ENCODE measurements at places on chromosomes 6 and 20. TPM values are rescaled to one million over a fixed set of nuclear protein-coding genes. Genes with fewer than 3 reads are reported as not detected.
A peak's percentile ranks its signal among the peaks of the same experiment; 100 is the strongest.

DNA sequence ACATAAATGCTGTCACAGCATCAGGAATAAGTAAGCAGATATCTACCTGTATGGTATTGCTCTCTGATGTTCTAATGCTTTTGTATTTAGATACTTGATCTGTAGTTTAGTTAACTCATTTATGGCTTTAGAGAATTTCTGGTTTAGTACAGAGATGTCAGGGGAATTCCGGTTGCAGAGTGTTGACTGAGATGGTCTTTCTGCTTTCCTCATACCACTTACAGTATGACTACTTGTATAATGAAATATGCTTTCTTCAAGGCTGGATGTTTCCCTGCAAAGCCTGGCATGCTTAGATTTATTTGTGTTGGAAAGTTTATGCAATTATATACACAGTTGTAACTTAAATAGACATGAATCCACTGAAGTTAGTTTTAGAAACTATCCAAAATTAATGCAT lies 278.4 kb downstream of the CDH26 start:
- no peaks in the 10 kb centered on the region for H3K27me3 ChIP-seq
- no peaks in the 10 kb centered on the region for H3K4me1 ChIP-seq
- no peak overlapping the region for H3K27ac ChIP-seq

DNA sequence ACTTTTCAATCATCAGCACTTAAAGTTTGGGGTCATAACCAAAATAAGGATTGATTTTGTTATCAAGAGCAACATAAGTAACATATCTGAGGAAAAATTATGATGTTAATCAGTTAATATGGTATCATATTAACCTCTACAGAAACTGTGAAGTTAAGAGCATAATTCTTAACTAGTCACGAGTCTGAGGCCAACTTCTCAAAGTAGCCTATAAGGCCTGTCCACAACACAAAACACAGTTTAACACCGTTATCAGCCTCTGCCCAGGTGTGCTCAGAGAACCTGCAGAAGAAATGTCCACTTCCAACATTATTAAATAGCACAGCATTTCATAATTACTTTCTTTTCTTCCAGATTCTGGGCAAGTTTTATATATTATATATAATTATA lies 1.1 kb downstream of the STX7 start:
- no peaks in the 10 kb centered on the region for H3K4me1 ChIP-seq
- no peaks in the 10 kb centered on the region for H3K27me3 ChIP-seq
- peak overlapping the region; percentile 88 for H3K27ac ChIP-seq
- peak overlapping the region; percentile 93 for H3K4me3 ChIP-seq
- H3K36me3 ChIP-seq = no peaks in the 10 kb centered on the region
- DNase-seq = peak; percentile 32

GRCh38 chr6:3209114-3210023 lies 18.1 kb downstream of the TUBB2B start:
- no peak overlapping the region for H3K27ac ChIP-seq
- no peaks in the 10 kb centered on the region for H3K27me3 ChIP-seq
- H3K4me1 ChIP-seq = no peaks in the 10 kb centered on the region
- no peak overlapping the region for H3K4me3 ChIP-seq
- no peaks in the 10 kb centered on the region for H3K36me3 ChIP-seq

- H3K27me3 ChIP-seq = no peaks in the 10 kb centered on the region
- no peaks in the 10 kb centered on the region for H3K4me1 ChIP-seq
- DNase-seq = no peak
- no peak overlapping the region for H3K4me3 ChIP-seq
These were observed 80.5 kb downstream of the ZNF217 start for GRCh38 chr20:53513168-53513488.

- DNase-seq = no peak
- H3K36me3 ChIP-seq = peaks cover 18% of the 10 kb centered on the region
- H3K4me1 ChIP-seq = no peaks in the 10 kb centered on the region
- no peak overlapping the region for H3K27ac ChIP-seq
- H3K4me3 ChIP-seq = no peak overlapping the region
These were observed 53.5 kb downstream of the TRPC4AP start for GRCh38 chr20:35039146-35039545.

- no peak overlapping the region for H3K4me3 ChIP-seq
- H3K4me1 ChIP-seq = no peaks in the 10 kb centered on the region
- H3K27ac ChIP-seq = no peak overlapping the region
- no peak for DNase-seq
These were observed 4.2 kb upstream of the BMP6 start for GRCh38 chr6:7721649-7722048.

PRDM13 gene
- not detected for polyA plus RNA-seq

DNA sequence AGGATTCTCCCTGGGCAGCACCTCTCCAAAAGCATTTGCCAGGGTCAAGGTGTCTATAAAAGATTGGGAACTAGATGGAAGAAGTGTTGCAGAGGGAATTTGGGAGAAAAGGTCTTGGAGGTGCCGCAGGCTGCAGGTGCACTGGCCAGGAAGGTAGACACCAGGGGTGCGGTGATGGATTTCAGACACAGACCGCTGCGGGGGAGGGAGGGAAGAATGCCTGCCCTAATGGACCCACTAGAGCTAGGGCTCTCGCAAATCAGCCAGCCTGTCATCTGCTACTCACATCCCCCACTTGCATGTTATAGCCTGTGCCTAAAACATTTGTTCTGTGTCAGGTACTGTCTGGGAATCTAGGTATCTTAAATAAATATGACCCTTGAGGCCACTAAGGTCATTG lies 193.6 kb upstream of the SLC24A3 start:
- H3K27ac ChIP-seq = no peak overlapping the region
- peak; percentile 66 for DNase-seq
- no peaks in the 10 kb centered on the region for H3K36me3 ChIP-seq
- no peak overlapping the region for H3K4me3 ChIP-seq

DNA sequence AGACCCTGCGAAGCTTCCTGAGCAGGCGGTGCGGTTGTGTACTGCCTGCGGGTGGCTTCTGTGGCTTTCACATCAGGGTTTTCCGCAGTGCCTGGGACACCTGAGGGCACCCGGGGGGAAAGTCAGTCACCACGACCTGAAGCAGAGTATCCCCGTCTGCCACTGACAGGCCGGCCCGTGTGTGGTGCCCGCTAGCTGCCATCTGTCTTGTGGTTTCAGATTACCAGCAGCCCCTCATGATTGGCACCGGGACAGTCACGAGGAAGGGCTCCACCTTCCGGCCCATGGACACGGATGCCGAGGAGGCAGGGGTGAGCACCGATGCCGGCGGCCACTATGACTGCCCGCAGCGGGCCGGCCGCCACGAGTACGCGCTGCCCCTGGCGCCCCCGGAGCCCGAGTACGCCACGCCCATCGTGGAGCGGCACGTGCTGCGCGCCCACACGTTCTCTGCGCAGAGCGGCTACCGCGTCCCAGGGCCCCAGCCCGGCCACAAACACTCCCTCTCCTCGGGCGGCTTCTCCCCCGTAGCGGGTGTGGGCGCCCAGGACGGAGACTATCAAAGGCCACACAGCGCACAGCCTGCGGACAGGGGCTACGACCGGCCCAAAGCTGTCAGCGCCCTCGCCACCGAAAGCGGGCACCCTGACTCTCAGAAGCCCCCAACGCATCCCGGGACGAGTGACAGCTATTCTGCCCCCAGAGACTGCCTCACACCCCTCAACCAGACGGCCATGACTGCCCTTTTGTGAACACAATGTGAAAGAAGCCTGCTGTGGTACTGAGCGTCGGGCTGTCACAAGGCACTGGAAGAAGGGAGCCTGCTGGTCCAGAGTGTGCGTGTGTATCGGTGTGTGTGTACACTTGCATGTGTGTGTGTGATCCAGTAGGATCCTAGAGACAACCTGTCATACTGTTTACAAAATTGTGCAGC lies 54.4 kb downstream of the GOPC start:
- peak overlapping the region; percentile 43 for H3K27ac ChIP-seq
- H3K27me3 ChIP-seq = no peaks in the 10 kb centered on the region
- H3K4me1 ChIP-seq = no peaks in the 10 kb centered on the region
- H3K4me3 ChIP-seq = peak overlapping the region; percentile 72

GRCh38 chr6:146700078-146700686 lies 101.4 kb downstream of the ADGB start:
- no peaks in the 10 kb centered on the region for H3K4me1 ChIP-seq
- no peaks in the 10 kb centered on the region for H3K27me3 ChIP-seq
- no peak overlapping the region for H3K27ac ChIP-seq
- no peak overlapping the region for H3K4me3 ChIP-seq

DNA sequence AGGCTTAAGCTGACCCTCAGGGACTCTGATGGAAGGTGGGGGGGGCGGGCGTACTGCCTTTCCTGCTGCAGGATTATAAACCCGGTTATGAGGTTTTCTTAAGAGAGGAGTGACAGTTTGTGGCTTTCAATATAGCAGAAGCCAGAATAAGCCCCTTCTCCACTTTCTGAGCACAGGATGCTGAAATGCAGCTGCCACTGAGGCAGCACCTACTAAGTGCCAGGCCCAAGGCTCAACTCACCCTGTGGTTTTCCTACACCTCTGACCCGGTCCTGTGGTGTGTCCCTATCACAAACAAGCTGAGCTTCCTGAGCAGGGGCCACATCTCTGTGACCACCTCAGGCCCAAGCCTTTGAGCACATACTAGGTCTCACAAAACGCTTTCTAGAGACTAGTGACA lies 59.6 kb upstream of the NFATC2 start:
- no peak overlapping the region for H3K4me3 ChIP-seq
- H3K27ac ChIP-seq = no peak overlapping the region
- H3K27me3 ChIP-seq = no peaks in the 10 kb centered on the region
- H3K36me3 ChIP-seq = no peaks in the 10 kb centered on the region

DNA sequence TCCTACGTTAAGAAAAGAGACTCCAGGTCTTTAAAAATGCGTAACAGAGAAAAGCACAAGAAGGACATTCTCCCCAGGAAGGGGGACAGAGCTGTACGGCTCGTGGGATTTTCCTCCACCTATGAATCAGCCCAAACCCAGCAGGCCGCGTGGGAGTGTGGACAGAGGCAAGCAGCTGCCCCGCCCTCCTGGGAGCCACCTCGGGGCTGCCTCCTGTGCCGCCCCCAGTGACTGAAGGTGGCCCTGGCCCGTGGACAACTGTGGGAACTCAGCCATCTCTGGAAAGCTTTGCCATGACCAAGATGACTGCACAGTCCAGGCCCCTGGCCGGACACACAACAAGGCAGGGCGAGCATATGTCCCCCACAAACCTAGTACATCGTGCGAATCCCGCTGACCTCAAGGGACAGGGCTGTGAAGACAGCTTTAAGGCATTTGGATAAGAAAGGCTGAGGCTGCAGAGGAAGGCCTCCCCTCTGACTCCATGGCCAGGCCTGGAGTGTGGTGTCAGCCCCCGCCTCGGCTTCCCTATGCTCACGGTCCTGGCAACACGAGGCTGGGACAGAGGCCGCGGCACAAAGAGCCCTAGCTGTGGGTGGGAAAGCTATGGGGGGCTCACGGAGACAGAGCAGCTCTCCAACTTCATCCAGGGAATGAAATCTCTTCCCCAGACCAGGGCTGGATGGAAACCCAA lies 26.9 kb downstream of the PXDC1 start:
- no peak overlapping the region for H3K27ac ChIP-seq
- no peaks in the 10 kb centered on the region for H3K4me1 ChIP-seq
- no peak for DNase-seq
- H3K36me3 ChIP-seq = no peaks in the 10 kb centered on the region
- no peak overlapping the region for H3K4me3 ChIP-seq

THBD gene
- polyA plus RNA-seq = 9.7 TPM

OXT gene
- 10.8 TPM for polyA plus RNA-seq

Data from kidney (tissue), 22 donors.